Erythroblast (primary cell): ENCODE measurements at places on chromosomes 16 and 17.

DNA sequence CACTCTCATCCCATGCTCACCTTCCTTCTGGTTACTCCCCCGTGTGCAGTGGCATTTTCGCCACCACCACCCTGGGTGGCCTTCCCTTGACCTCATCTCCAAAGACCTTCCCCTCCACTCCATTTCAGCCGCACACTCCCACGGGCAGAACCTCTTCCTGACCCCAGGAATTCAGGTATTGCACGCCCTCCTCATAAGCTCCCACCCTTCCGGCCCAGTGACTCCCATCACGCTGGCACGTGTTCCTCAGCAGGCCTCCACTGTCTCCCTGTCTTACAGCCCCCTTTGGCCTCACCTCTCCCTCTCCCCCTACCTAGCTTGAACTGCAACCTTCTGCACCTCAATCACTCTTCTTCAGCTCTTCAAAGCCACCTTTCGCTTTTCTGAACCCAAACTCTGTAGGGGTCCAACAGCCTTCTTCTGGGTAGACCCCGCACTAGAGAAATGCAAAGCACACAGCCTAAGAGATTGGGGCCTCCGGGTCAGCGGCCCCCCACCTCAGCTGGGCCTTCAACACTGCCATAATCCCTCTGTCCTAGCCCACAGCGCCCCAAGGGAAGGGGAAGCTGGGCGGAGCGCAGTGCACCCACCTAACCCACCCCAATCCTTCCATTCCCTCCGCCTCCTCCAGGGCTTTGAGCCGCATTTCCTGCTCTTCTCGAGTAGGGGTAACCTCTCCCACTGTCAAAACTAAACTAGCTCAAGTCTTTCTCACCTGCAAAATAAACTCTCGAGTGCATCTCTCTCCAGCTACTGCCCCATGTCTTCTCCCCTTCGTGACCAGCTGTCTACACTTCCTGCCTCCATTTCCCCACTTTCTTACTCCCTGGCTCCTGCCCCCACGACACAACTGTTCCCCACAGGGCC, 1.7 kb upstream of the TMEM97 start:
- no peak for DNase-seq

DNA sequence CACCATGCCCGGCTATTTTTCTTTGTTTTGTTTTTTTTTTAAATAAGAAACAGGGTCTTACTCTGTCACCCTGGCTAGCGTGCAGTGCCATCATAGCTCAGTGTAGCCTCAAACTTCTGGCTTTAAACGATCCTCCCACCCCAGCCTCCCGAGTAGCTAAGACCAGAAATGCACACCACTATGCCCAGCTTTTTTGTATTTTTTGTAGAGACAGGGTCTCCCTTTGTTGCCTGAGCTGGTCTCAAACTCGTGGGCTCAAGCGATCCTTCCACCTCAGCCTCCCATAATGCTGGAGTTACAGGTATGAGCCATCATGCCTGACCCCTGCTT, 59.7 kb downstream of the WWP2 start:
- no peak for DNase-seq

DNA sequence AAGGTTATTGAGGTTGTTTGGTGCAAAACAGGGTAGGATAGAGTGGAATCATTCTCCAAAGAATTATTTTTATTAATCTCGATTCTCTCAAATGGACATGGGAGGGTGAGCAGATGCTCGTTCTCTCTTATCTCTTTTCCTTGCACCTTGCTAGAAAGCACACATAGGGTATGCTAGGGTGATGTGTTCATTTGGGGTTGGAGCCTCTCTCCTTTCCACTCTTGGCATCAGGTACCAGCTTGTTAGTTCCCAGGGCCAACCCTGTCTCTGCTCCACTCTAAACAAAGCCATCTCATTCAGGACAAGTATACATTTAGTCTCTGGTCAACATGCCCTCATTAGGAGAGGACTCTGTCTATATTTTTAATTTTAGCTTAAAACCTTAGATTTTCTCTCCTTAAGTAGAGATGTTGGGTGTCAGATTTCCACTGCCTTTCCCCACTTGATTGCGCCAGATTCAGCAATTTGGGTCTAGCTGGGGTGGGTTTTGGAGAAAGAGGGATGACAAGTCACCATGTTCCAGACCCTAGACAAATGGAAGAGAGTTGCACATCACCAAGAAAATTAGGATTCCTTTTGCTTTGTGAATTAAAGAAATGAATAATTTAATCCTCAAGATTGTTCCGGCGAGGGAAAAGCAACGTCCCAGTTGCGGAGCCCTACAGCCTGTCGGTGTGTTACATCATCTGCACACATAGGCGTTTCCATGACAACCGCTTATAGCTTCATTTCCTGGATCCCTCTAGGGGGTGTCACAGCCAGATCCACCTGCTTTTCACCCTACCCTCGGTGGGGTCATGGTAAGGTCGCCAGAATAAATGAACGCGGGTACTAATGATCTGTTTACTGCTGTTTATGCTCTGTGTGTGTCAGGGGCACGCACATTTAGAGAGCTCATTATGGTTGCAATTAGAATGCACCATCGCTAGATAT, 41.6 kb downstream of the SNX11 start:
- DNase-seq, result peak; percentile 12

DNA sequence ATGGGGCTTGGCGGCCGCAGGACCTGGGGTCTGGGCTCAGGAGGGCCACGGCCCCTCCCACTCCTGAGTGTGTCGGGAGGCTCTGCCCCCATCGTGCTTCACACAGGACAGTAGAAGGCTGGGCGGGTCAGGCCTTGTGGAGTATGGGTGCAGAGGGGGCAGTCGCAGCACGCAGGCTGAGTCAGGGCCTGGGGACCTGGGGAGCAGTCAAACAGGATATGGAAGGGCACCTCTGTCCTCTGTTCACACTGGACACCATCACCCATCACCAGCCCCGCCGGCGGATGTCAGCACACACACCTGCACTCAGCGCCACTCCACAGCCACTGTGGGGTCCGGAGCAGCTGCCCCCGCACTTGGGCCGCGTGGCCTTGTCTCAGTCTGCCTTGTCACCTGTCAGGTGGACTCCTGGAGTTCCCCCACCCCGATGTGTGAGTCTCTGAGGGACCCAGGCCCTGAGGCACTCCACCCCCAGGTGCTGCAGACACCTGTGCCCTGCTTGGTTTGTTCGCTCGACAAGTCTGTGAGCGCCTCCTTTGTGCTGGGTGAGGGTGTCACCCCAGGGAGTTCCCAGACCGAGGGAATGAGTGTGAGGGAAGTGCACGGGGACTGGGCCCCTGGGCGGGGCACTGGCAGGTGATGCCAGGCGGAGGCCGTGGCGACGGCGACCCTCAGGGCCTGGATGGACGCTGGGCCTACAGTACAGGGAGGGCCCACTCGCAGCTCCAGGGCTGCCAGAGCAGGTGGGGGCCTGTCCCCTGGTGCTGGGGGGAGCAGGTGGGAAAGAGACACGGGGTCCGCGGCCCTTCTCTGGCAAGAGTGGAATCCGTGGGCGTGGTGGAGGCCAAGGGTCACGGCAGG, 31.7 kb downstream of the ZFPM1 start:
- no peak for DNase-seq

GRCh38 chr16:16938009-16938408, 532.8 kb downstream of the XYLT1 start:
- no peak for DNase-seq

- no peak for DNase-seq
Measured at GRCh38 chr16:5002699-5003143, 31.0 kb downstream of the NAGPA start.

DNA sequence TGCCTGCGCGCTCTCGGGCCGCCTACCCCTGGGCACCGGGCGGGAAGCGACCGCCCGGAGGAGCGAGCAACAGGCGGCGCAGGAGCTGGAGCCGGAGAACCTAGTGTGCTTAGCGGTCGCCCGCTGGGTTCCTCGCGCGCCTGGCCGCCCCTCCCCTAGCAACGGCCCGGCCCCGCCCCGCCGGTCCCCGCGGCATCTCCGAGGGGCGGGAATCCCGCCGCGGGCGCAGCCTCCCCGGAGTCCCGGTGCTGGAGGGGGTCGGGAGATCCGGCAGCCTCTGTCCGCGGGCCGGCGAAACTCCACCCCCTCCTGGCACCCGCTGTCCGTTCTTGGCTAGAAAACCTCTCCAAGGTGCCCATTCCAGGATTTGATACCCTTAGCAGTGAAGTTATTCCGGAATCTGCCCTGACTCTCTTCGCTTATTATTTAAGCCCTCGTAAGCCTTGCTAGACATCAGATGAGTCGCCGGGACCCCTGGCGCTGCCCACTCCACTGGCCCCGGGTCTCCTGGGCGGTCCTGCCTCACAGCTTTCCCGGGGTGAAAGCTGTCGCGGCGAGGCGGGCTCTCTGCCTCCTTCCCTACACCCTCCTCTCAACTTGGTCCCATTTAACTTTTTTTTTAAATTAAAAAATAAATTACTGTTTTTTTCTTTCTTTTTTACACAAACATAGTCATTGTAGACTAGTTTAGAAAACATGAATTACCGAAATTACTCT, at the start of gene RPRML:
Gene RPRML (minus strand): TSS at position 107 of the 717 bp plus-strand sequence. CDS start 246 bp downstream, outside the sequence.
- DNase-seq, result peak; percentile 11

- no peak for DNase-seq
Measured at GRCh38 chr17:66749217-66749832, 85.6 kb upstream of the CACNG5 start.

- peak; percentile 53 for DNase-seq
Measured at GRCh38 chr17:7684851-7685532, 2.3 kb downstream of the TP53 start.

DNA sequence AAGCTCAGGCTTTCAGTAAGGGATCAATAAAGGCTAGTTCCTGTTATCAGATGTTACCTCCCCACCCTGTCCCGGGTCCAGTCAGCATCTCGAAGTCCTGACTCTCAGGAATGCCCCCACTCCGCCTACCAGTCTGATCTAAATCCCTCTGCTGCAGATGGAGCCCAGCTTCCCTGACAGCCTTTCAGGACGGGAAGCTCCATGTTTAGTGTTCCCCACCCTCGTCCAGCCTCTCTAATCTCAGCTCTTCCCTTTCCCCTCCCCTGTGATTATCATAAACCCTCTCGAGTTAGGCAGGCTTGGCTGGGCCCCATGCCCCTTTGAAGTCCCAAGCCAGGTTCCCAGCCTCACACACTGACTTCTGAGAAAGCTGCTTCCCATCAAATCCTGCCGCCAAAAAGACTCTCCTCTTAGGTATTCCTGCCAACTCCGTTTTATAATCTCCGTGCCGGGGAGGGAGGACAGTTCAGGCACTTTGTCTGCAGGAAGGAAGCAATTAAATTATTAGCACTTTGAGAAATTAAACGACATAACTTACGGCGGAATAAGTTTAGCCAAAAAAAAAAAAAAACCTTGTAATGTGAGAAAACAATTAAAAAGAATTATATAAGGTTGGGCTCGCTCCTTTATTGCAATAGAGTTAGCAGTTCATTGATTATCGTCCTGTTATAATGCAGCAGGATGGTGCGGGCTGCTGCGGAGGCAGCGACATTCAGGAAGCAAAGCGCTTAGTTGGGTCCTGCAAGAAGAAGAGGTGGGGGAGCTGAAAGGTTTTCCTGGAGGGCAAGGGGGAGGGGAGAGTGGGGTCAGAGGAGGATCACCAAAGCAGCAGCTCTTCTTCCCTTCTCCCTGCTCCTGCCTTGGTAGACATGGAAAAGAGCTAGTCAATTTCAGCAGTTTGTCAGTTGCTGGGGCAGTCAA, 16.8 kb upstream of the ETV4 start:
- DNase-seq, result no peak

DNA sequence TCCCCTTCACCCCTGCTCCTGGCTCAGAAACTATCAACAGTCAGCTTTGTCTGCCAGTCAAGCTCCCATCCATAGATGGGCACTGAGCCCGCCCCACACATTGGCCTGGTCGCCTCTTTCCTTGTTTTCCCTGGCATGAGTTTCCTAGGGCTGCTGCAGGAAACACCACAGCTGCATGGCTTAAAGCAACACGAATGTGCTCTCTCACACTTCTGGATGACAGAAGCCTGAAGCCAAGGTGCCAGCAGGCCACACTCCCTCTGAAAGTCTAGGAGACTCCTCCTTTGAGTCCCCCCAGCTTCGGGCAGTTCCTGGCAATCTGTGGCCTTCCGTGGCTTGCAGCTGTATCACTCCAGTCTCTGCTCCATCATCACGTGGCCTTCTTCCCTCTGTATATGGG, 69.9 kb downstream of the TBC1D16 start:
- DNase-seq, result no peak

- no peak for DNase-seq
Measured at GRCh38 chr17:5552841-5553240, 31.5 kb downstream of the NLRP1 start.

- peak; percentile 67 for DNase-seq
Measured at GRCh38 chr17:63434951-63435571, 11.0 kb downstream of the CYB561 start.

- DNase-seq, result peak; percentile 93
Measured at GRCh38 chr17:36482611-36483504, 3.6 kb upstream of the ZNHIT3 start.

DNA sequence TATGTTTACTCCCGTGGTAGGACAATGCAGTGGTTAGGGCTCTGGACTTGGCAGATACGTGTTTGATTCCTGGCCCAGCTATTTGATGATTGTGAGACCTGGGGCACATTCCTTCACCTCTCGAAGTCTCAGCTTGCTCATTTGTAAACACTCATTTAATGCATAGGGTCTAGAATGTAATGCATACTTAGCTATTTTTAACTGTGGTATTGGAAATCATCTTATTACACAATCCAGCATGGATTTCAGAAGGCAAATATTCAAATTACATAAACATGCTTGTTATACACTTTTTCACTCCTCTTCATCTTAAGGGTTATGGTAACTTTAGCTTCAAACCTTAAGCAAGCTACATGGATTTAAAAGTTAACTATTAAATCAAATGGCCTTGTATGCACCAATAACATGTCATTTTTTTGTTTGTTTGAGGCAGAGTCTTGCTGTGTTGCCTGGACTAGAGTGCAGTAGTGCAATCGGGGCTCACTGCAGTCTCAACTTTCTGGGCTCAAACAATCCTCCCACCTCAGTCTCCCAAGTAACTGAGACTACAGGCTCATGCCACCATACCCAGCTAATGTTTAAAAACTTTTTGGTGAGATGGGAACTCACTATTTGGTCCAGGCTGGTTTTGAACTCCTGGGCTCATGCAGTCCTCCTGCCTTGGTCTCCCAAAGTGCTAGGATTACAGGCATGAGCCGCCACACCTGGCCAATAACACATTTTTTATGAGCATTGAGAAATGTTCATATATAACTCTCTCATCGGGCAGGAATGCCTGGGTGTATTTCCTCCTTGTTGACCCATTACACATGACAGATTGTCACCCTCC, 52.5 kb downstream of the VAT1L start:
- no peak for DNase-seq

GRCh38 chr17:8794636-8795035, 4.5 kb downstream of the MFSD6L start:
- no peak for DNase-seq

- DNase-seq, result no peak
Measured at GRCh38 chr17:50093246-50093645, 1.9 kb upstream of the PDK2 start.

DNA sequence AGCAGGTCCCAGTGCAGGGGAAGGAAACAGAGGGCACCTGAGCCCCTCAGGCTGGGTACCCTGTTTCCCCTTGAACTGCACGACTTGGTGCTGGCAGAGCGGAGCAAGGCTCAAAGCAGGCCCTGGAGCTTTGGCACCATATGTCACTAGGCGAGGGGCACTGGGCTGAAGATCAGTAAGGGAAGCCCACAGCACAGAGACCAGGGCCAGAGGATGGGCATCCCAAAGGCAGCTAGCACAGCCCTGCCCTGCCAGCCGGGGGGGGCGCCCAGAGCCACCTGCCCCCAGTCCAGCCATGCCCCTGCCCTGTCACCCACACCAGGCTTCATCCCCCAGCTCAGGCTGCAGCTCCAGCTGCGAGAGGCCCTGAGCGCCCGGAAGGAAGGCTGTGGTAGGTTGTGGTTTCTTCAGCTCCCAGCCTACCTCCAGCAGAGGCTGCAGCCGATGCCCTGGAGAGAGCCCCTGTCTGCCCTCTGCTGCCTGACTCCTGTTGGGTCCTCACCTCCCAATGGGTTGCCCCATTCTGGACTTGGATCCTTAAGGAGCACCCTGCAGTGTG, 10.9 kb downstream of the NHERF1 start:
- no peak for DNase-seq
